ENCODE measurements at places on chromosomes 3 and 15. TPM values are rescaled to one million over a fixed set of nuclear protein-coding genes. Genes with fewer than 3 reads are reported as not detected.

DNA sequence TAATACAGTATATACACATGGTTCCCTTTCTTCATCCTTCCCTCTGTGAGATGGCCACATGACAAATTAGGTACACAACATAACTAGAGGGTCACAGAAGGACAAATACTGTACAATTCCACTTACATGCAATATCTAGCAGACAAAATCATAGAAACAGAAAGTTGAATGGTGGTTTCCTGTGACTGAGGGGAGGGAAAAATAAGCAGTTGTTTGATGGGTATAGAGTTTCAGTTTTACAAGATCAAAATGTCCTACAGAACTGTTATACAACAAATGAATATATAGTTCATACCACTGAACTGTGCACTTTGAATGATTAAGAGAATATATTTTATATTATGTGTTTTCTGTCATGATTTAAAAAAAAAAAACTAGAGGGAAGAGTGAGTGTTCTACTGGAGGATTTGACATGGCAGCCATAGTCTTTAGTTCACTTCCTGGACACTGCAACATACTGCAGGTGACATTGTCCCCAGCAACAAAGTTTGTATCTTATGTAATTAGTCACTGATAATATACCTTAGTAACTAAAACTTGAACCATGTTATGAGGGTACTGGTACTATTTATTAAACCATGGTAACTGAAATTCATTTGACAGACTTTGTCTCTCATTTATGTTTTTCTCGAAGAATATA lies 37.2 kb downstream of the CCDC54 start:
- DNase-seq, result no peak

DNA sequence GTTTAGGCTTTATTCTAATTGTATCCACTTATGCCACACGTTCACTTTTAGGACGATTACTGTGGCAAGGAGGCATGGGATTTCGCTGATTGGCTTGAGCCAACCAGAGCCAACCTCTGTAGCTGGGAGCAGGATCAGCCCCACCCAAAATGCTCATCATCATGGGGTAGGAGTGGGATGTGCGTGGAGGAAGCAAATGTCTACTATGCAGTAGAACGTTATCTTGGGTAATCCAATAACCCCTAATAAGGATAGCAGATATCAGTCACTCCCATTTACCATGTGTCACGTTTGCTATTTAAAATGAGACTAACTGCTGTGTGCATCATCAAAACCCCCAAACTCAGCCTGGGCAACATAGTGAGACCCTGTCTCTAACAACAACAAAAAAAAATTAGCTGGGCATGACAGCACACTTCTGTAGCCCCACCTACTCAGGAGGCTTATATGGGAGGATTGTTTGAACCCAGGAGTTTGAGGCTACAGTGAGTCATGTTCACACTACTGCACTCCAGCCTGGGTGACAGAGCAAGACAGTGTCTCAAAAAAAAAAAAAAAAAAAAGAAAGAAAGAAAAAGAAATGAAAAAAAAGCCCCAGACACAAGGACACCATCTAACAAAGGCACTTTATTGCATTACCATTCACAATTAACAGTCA lies 17.8 kb upstream of the ITGB5 start:
- no peak for DNase-seq

DNAJA4 gene
- 8.5 TPM for total RNA-seq

DNA sequence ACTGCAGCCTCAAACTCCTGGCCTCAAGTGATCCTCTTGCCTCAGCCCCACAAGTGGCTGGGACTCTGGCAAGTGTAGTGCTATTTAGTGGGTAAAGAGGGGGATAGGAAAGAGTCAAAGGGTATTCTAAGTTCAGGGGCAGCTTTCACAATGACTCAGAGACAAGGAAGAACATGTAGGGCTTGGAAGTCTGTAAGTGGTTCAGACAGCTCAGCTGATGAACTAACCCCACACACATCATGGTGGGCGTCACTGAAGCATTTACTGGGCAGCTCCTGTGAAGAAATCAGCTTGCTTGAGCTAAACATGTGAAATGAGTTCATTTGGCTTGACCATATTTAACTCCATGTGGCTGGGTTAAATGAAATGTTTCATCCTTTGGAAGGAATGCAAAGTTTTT lies 34.6 kb upstream of the THSD4 start:
- DNase-seq, result no peak

ZNF35 gene
- 4.4 TPM for total RNA-seq

DNA sequence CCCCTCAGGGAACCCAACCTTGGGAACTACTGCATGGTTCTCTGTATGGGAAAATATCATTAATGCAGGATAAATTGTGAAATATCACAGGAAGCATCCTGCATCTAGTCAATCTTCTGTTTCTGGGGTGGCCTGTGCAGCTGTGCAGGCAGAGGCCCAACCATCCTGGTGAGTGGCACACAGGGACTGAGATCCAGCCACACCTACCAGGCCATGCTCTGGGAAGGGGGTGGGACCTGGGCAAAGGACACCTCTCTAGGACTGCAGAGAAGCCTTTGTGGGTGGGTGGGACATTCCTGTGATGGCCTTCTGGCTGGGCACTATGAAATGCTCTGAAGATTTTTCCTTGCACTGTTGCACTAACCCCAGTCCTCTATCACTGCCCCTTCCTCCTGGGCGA lies 26.8 kb downstream of the CCRL2 start:
- DNase-seq, result no peak

DNA sequence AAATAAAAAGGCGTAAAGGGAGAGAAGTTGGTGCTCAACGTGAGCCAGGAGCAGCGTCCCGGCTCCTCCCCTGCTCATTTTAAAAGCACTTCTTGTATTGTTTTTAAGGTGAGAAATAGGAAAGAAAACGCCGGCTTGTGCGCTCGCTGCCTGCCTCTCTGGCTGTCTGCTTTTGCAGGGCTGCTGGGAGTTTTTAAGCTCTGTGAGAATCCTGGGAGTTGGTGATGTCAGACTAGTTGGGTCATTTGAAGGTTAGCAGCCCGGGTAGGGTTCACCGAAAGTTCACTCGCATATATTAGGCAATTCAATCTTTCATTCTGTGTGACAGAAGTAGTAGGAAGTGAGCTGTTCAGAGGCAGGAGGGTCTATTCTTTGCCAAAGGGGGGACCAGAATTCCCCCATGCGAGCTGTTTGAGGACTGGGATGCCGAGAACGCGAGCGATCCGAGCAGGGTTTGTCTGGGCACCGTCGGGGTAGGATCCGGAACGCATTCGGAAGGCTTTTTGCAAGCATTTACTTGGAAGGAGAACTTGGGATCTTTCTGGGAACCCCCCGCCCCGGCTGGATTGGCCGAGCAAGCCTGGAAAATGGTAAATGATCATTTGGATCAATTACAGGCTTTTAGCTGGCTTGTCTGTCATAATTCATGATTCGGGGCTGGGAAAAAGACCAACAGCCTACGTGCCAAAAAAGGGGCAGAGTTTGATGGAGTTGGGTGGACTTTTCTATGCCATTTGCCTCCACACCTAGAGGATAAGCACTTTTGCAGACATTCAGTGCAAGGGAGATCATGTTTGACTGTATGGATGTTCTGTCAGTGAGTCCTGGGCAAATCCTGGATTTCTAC lies at the start of gene RARB:
Gene RARB, plus strand, starts transcription at position 322 of the 847 bp plus-strand sequence. Its CDS starts 469 bp downstream, at position 791.
- DNase-seq, result peak; percentile 85

DNA sequence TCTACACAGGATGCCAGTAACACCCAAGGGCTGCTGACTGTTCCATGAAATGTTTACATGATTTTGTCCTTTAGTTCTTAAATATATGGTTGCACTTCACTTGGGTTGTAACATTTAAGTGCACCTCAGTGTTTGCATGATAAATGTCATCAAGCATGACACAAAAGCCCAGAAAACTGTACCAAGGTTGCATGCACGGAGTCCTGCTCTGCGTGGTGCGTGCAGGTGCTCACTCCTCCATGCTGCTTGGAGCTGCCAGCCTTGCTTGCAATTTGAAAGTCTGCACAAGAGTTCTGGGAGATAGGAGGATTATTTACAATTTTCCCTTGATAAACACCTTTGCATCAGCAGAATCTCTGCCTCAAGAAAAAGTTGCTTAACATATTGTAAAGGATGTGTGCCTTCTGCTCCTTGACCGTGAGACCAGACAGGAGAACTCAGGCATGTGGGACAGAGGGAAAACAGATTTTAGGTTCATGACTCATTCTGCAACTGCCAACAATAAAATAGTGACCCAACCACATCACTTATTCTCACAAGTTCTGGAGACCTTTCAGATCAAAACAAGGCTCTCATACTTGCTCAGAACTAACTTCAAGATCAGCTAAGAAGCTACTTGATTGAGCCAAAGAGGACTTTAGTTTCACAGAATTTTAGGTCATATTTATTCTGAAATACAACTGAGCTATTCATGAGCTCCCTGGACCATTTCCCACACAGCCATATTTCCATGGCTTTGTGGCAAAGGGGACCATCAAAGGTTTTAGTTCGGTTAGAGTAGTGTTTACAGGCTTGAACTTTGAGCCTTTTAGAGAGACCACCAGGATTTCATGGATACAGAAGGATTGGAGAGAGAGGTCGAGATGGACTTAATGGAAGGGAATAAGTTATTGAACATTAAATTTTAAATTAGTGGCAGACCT lies 128.4 kb upstream of the ZBED2 start:
- DNase-seq, result no peak

GRCh38 chr3:18556001-18556408 lies 130.9 kb upstream of the SATB1 start:
- no peak for DNase-seq

GRCh38 chr15:75947092-75947491 lies 43.4 kb downstream of the FBXO22 start:
- DNase-seq, result no peak

GPR87 gene
- not detected for total RNA-seq

DNA sequence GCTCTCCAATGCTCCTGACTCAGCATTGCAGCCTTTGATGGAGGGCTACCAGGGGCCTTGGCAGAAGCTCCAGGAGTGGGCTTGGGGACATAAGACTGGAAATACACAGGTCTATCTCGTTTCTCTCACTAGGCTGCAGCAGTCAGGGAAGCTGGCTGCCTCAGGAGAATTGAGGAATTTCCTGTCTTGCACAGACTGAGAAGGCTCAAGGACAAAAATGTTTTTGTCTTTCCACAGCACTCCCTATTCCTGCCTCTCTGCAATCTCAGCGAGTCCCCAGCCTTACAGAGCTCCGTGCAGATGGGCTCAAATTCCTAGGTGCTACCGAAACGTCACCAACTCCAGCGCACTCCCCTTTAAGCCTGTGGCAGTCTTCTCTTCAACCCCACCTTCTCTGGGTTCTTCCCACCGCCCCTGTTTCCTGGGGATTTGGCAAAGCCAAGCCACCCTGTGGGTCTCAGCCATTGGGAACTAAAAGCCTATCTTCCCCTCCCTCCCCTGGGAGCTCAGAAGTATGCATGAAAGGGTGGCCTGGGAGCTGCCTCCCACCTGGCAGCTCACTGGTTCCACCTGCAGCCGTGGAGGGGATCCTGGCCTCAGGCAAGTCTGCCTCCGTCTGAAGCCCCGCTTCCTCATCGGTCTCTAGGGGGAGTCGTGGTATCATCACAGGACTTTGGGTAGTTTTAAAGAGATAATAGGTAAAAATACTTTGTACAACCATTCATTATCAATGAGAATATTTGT lies 322.6 kb upstream of the FRG2C start:
- no peak for DNase-seq

DNA sequence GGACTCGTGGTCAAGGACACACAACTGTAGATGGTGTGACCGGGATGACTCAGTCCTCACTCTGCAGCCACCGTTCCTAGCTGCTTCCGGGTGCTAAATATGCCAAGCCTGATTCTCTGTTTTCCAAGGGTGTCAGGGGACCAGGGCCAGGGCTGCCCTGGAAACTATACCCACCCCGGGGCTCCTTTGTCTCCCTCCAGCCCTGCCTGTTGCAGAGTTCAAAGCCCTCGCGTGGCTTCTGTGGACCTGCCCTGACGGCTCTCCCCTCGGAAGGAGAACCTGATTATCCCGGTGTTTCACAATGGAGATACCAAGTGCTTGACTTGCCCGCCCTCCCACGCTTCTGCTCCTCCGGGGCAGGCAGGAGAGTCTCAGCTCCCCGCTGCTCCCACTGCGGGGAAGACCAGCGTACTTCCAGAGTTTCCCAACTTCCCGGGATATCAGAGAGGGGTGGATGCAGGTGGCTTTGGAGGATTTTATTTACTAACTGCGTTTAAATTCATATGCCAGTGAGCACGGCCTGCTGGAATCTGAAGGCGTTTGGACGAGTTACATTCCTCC lies 125.0 kb downstream of the ASB7 start:
- DNase-seq, result no peak

- DNase-seq, result no peak
These were observed 55.2 kb upstream of the CHRNA7 start for GRCh38 chr15:31974855-31975829.

GRCh38 chr15:89575656-89576416 lies 567 bp downstream of the TICRR start:
- DNase-seq, result no peak

DNA sequence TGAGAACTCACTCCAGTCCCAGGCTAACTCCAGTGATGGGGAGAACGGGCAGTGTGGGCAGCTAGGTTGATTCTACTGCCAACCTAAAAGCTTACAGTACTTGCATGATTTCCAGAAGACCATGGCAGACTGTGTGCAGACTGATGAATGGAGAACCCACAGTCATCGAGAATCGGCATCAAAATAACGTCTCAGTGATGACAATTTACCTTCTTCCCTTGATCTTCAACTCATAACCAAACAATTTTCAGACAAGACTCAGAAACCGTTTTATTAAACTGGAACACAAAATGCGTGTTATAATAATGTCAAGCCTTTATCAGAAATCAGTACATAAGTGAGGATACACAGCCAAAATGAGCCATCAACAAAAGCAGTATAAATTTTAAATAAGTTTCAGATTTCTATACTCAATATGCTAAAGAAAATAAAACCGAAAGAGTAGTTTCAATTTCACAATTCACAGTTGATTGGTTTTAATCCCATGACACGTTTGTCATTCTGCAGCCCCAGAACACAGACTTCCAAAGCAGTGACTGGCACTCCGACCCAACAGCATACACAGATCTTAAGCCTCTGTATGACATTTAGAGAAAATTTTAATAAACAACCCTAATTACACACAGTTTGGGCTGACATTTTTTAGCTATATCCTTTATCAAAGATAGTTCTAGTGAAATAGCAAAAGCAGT lies 54.5 kb downstream of the ZMAT3 start:
- DNase-seq, result no peak

GRCh38 chr15:101646672-101647071 lies 5.5 kb downstream of the TM2D3 start:
- peak; percentile 34 for DNase-seq

ZNF774 gene
- 0.83 TPM for total RNA-seq

DNA sequence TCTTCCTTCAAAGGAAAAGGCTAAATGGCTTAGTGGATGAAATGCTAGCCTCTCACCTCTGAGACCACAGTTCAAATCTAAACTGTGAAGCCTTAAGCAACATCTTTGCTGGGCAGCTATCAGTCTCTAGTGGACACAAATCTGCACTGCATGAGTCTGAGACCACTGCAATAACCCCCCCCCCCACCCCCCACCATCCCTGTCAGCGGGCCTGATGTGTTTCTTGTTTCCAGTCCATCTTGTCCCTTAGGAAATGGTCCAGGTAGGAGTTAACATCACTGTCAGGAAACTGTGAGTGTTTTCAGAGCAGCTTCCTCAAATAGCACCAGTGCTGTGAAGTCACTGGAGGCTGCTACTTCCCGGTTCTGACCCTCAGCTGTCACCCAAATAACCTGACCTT lies 140.6 kb upstream of the TMCO5A start:
- DNase-seq, result no peak

FOXL2 gene
- total RNA-seq, result 48.3 TPM

GRCh38 chr15:42083605-42083908 lies 10.8 kb downstream of the PLA2G4D start:
- no peak for DNase-seq

Data from ovary (tissue), 10 donors.